Brain (organoid and tissue), 16 donors: ENCODE measurements at places on chromosomes 6 and 20.

- no peak for DNase-seq
These were observed 155.5 kb downstream of the ESR1 start for GRCh38 chr6:151963001-151963400.

DNA sequence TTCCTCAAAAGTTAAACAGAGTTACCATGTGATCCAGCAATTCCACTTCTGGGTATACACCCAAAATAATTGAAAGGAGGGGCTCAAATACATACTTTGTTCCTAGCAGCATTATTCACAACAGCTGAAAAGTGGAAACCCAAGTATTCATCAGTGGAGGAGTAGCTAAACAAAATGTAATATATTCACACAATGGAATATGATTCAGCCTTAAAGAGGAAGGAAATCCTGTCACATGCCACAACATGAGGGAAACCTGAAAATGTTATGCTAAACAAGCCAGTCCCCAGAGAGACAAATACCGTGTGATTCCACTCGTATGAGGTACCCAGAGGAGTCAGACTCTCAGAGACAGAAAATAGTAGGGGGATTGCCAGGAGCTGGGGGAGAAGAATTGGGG, 44.5 kb downstream of the PXDC1 start:
- no peak for DNase-seq

DNA sequence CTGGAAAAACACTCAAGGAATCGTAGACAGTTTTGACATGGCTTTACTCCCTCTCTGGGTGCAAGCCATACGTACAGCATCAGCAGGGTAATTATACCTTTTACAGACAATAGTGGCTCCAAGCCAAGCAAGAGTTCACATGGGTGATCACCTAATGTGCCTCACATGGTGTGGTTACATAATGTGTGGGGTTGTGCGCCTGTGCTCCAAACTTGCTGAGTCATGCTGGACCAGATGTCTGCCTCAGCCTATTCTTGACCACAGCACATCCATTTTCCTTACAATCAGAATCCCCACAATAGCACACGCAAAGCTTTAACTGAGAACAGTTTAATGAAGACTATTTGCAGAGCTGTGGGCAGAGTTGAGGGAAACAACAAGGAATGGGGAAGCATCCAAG, 74.5 kb downstream of the ALDH8A1 start:
- no peak for DNase-seq

DNA sequence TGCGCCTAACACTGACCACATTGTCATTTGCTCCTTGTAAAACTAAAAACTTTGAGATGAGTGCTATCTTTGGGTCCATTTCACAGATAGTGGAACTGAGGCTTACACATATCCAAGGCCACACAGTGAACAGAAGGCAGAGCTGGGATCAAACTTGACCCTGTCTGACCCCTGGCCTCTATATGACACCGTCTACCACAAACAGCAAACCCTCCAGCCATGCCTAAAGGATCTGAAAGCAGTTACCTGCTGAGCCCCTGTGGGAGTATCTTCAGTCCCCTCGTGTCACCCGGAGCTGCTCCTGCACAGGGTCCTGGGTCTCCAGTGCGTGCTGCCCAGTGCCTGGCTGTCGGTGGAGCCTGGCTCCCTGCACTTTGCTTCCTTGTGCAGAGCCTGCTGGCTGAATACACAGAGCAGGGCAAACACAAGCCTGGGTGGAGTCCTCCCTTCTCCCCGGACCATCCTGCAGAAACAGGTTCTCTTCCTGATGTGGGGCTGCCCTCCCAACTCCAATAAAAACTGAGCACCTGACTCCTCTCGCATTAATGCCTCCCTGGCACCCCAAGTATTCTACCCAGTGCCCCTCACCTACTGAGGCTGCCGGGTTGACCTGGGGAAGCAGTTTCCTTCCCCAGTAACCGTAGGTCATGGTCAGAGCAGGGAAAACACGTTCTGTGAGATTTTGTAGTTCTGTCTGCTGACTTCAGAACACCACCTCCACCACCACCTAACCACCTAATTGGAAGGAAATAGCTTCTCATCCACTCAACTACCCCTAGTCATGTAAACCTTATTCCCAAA, at the start of gene BCAS1:
BCAS1 (minus strand) TSS at position 408 of the 801 bp plus-strand sequence. CDS start 11,876 bp downstream, outside the sequence.
- no peak for DNase-seq

DNA sequence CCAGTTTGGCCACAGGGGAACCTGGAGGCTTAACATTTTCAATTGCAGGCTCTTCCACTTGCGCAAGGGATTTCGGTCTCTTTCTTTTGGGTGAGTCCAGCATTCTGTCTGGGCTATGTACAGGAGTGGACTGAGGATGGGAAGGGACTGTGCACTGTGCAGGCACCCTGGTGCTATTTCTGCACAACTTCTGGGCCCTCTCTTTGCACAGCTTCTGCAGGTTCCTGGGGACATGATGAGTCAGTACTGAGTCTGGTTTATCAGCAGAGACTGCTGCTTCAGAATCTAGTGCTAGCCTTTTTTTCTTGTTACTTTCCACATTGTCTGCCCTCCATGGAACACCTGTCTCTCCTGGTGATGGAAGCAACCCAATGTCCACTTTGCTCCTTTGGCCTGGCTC, 78.5 kb upstream of the ASF1A start:
- no peak for DNase-seq
